ENCODE measurements at places on chromosomes 4 and X. TPM values are rescaled to one million over a fixed set of nuclear protein-coding genes. Genes with fewer than 3 reads are reported as not detected.

DNA sequence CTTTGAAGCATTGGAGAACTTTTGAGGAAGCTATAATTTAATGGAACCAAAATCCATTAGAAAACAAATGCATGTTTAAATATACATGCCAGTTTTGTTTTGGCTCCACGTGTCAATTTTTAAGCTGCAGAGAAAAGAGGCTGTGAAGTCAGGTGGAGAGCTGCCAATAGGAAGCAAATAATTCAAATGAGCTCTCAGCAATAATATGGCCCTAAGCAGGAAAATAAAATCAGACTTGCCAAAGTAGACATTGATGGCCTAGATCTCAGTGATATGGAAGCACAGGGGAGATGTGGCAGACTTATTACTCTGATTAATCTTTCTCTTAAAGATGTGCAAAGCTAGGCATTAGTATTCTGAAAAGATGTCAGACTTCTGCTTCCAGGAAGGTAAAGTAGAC lies 769.8 kb upstream of the NDST4 start:
- H3K27ac ChIP-seq: no peak overlapping the region
- no peak for DNase-seq
- H3K4me1 ChIP-seq: no peaks in the 10 kb centered on the region
- H3K27me3 ChIP-seq: no peaks in the 10 kb centered on the region
- H3K4me3 ChIP-seq: no peak overlapping the region

- DNase-seq: no peak
- no peak overlapping the region for H3K27ac ChIP-seq
- H3K27me3 ChIP-seq: no peaks in the 10 kb centered on the region
- no peak overlapping the region for H3K4me3 ChIP-seq
These were observed 1390.3 kb downstream of the RAPGEF2 start for GRCh38 chr4:160493206-160493605.

The APELA gene
- not detected for total RNA-seq

The NEIL3 gene
- 24.0 TPM for total RNA-seq

GRCh38 chr4:160182727-160183126 lies 1079.8 kb downstream of the RAPGEF2 start:
- H3K27ac ChIP-seq: no peak overlapping the region
- no peaks in the 10 kb centered on the region for H3K4me1 ChIP-seq
- no peak for DNase-seq
- no peaks in the 10 kb centered on the region for H3K36me3 ChIP-seq

- DNase-seq: no peak
- no peak overlapping the region for H3K4me3 ChIP-seq
- no peaks in the 10 kb centered on the region for H3K36me3 ChIP-seq
These were observed 600.6 kb downstream of the ANKRD50 start for GRCh38 chr4:124111922-124112321.

The IQCM gene
- total RNA-seq: not detected

- H3K27me3 ChIP-seq: peaks cover 5% of the 10 kb centered on the region
- H3K4me3 ChIP-seq: no peak overlapping the region
- DNase-seq: no peak
- H3K27ac ChIP-seq: no peak overlapping the region
- H3K36me3 ChIP-seq: no peaks in the 10 kb centered on the region
These were observed 305.4 kb downstream of the ARAP2 start for GRCh38 chr4:35938936-35939335.

The LRIT3 gene
- total RNA-seq: 0.17 TPM

DNA sequence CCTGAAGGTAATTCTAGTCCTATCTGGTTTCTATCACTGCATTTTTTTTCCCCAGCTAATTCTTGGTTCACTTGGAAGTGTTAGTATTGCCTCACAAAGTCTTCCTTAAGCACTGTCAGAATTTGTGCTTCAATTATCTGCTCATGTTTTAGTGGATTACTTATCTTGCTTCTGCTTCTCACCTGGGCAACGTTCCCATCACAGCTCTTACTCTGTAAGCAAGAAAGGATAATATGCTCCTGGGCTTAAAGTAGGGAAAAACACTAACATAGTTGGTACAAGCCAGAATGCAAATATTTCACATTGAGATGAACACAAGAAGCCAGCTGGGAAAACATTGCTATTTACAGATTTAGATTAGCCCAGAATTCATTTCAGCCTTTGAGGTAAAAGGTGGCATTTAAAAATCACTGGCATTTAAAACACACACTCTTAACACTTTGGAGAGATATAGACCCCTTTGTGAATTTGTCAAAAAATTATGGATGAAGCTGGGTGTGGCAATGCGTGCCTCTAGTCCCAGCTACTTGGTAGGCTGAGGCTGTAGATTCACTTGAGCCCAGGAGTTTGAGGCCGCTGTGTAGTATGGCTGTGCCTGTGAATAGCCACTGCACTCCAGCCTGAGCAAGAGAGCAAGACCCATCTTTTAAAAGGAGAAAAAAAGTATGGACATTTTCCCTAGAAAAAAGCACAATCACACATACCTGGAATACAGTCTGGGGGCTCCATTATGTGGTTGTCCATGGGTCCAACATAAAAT lies 6.6 kb upstream of the PTPN13 start:
- H3K4me3 ChIP-seq: no peak overlapping the region
- H3K4me1 ChIP-seq: no peaks in the 10 kb centered on the region
- H3K27ac ChIP-seq: no peak overlapping the region
